ENCODE measurements at places on chromosomes 16 and 17.

GRCh38 chr17:41527063-41528023 lies 765 bp downstream of the KRT19 start:
- no peak for DNase-seq

GRCh38 chr16:31455601-31456314 lies 3.5 kb upstream of the ARMC5 start:
- no peak for DNase-seq

DNA sequence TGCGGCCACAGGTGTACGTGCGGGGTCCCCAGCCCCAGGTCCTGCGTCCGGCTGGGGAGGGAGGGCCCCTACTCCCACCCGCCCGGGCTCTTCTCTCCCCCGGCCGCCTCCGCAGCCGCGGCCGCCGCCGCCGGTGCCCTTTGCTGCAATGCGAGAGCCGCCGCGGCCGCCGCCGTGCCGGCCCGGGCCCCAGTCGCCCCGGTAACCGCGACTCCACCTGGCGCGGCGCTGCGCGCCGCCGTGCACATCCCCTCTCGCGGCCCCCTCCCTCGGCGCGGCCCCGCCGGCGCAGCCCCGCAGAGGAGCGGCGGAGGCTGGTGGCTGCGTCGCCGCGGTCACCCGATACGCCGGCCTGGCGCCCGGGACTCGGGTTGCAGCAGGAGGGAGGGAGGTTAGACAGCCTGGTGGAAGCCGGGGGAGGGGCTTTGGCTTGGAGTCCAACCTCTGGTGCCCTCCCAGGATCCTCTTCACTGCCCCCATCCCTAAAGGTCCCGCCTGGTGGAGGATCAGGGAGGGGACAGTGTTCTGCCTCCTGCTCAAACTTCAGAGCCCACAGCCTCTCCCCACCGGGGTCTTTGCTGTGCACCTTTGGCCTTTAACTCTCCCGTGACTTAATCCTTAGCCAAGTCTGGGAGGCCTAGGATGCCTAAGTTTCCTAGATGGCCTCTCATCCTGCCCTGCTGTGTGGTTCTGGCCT lies 32.9 kb downstream of the SRCIN1 start:
- DNase-seq: no peak

DNA sequence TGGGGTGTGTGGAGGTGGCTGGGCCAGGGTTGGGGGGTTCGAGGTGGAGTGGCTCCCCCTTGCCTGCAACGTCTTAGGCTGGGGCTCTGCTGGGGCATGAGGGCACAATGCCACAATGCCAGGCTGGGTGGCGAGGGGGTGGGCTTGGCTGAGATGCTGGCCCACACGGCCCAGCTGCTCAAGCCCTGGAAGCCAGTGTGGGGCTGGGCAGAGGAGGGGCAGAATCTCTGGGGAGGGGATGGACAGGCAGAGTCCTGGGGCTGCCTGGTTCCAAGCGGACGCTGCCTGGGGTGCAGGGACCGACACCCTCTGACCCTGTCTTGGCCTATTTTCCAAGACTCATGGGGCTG lies 37.5 kb upstream of the SSTR5 start:
- DNase-seq: no peak

- no peak for DNase-seq
Measured at GRCh38 chr17:29331075-29331707, 37.2 kb upstream of the NUFIP2 start.

GRCh38 chr17:51941272-51941671 lies 217.2 kb downstream of the CA10 start:
- DNase-seq: no peak

- DNase-seq: no peak
Measured at GRCh38 chr16:52812678-52813556, 239.8 kb downstream of the CHD9NB start.

- DNase-seq: no peak
Measured at GRCh38 chr17:39939106-39939505, 11.6 kb downstream of the LRRC3C start.

- no peak for DNase-seq
Measured at GRCh38 chr16:27449434-27450195, 47.6 kb downstream of the IL21R start.

GRCh38 chr17:72344613-72345012 lies 223.8 kb downstream of the SOX9 start:
- no peak for DNase-seq

DNA sequence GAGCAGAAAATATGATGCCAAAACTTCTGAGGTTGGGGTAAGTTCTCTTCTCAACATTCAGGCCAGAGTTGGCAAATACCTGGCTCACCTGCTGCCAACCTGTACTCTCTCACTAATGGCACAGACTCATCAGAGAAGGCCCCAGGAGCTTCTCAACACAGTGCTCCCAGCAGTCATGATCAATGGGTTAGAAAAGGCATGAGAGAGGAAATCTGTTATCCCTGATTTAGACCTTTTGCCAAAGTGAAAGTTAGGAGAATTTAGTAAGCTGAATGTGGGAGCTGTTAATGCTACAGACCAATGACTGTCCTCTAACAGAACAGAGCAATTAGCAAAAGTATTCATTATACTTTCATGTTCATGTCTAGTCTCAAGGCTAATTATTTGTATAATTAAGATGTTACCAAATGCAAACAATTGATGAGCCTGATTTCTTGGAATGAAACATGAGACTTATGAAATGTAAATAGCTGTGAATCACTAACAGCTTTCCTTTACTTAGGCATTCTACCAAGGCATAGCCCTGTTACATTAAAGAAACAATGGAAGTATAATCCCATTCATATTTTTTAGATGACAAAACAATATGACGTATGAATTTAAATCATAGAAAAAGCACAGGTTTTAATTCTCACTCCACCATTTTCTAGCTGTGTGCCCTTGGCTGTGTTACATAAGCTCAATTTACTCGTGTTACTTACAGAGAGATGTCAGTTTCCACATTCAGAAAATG lies 68.7 kb upstream of the MARCHF10 start:
- DNase-seq: no peak

DNA sequence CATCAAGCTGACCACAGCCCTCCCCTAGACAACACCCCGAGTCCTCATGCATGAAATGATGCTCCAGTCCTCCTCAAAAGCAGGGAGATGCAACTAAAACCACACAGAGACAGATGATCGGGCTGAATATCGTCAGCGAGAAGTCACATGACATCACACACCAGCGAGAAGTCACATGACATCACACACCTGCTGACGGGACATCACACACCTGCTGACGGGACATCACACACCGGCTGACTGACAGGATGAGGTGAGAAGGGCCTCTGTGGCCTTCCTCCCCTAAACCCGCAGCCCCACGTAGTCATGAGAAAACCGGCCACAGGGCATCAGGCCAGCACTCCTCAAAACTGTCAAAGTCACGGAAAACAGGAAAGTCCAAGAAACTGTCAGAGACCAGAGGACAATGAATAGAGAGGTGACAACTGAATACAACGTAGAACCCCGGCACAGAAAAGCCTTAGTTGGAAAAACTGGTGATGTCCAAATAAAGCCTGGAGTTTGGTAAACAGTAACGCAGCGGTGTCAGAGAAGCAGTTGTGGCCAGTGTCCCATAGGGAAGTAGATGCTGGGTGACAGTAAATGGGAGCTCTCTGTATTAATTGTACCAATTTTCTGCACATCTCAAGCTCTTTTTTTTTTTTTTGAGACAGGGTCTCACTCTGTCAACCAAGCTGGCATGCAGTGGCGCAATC lies 14.3 kb downstream of the LITAF start:
- no peak for DNase-seq

GRCh38 chr17:56936697-56937322 lies 23.0 kb upstream of the TRIM25 start:
- no peak for DNase-seq
